ENCODE measurements at places on chromosomes 6 and 20. TPM values are rescaled to one million over a fixed set of nuclear protein-coding genes. Genes with fewer than 3 reads are reported as not detected.
A peak's percentile ranks its signal among the peaks of the same experiment; 100 is the strongest.

RHAG gene
- total RNA-seq, result not detected

C6orf141 gene
- total RNA-seq, result not detected

DNA sequence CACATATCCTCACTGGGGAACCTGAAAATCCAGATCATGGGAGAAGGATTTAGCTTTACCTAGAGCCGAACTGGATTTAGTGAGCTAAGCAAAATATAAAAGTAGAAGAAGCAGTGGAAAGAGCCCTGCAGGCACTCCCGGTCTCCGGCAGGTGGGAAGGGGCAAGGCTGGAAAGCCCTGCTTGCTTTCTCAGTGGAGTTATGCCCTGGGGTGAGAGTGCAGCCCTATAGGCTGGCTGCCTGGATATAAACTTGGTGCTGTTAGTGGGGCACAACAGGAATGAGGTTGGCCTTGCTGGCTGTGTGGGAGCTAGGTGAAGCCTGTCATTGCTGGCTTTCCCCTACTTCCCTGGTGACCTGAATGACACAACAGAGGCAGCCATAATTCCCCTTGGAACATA, 122.0 kb downstream of the CDK19 start:
- H3K27me3 ChIP-seq, result no peaks in the 10 kb centered on the region
- no peak overlapping the region for H3K27ac ChIP-seq
- peaks cover 19% of the 10 kb centered on the region for H3K4me1 ChIP-seq
- H3K36me3 ChIP-seq, result no peaks in the 10 kb centered on the region
- H3K4me3 ChIP-seq, result no peak overlapping the region

GRCh38 chr6:129251669-129252376, 368.9 kb downstream of the LAMA2 start:
- peaks cover 6% of the 10 kb centered on the region for H3K4me1 ChIP-seq
- H3K4me3 ChIP-seq, result no peak overlapping the region
- no peak for DNase-seq
- H3K27ac ChIP-seq, result no peak overlapping the region
- H3K36me3 ChIP-seq, result no peaks in the 10 kb centered on the region
- peaks cover 16% of the 10 kb centered on the region for H3K27me3 ChIP-seq

DNA sequence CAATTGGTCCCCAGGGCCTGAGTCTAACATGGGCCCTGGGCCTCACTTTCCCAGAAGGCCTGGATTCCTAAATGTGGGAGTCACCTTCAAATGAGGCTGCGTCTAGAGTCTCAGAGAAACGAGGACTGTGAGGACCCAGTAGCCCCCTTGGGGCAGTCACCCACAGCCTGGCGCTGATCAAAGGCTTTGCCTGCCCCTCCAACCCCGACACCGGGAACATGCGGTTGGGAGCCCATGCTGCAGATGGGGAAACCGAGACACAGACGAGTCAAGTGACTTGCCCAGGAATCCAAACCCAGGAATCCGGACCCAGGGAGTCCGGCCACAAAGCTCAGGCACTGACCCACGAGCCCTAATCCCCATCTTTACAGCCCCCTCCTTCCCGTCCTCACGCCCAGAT, 209.7 kb downstream of the PREX1 start:
- DNase-seq, result peak; percentile 59
- H3K4me1 ChIP-seq, result peaks cover 16% of the 10 kb centered on the region
- no peaks in the 10 kb centered on the region for H3K27me3 ChIP-seq
- H3K36me3 ChIP-seq, result no peaks in the 10 kb centered on the region
- H3K27ac ChIP-seq, result no peak overlapping the region
- H3K4me3 ChIP-seq, result no peak overlapping the region

DNA sequence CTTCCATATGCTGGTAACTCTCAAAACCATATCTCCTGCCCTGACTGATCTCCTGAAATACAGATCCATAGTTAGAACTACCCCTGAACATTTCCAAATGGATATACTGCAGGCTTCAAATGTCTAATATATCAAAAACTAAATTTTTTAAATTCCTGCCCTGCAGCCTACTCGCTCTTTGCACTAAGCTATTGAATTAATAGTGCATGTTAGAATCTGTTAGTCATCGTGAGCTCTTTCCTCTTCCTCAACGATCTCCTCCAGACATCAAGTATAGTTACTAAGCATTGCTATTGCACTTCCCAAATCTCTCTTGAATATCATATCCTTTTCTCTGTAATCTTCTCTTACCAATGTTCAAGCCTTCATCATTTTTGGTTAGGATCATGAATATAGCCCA, 26.0 kb upstream of the RSPO3 start:
- H3K4me3 ChIP-seq, result no peak overlapping the region
- H3K4me1 ChIP-seq, result no peaks in the 10 kb centered on the region
- H3K36me3 ChIP-seq, result no peaks in the 10 kb centered on the region
- no peak overlapping the region for H3K27ac ChIP-seq

DNA sequence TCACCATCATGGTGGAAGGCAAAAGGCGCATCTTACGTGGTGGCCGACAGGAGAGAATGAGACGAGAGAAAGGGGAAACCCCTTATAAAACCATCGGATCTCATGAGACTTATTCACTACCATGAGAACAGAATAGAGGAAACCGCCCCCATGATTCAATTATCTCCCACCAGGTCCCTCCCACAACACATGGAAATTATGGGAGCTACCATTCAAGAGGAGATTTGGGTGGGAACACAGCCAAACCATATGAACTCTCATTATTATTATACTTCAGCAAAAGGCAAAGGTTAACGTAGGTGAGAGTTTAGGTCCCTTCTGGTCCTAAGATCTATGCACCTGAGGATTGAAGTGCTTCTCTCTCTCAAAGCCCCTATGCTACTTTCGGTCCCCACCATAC, 2.4 kb upstream of the PFDN4 start:
- no peak overlapping the region for H3K27ac ChIP-seq
- H3K4me1 ChIP-seq, result peaks cover 20% of the 10 kb centered on the region
- H3K4me3 ChIP-seq, result no peak overlapping the region

DNA sequence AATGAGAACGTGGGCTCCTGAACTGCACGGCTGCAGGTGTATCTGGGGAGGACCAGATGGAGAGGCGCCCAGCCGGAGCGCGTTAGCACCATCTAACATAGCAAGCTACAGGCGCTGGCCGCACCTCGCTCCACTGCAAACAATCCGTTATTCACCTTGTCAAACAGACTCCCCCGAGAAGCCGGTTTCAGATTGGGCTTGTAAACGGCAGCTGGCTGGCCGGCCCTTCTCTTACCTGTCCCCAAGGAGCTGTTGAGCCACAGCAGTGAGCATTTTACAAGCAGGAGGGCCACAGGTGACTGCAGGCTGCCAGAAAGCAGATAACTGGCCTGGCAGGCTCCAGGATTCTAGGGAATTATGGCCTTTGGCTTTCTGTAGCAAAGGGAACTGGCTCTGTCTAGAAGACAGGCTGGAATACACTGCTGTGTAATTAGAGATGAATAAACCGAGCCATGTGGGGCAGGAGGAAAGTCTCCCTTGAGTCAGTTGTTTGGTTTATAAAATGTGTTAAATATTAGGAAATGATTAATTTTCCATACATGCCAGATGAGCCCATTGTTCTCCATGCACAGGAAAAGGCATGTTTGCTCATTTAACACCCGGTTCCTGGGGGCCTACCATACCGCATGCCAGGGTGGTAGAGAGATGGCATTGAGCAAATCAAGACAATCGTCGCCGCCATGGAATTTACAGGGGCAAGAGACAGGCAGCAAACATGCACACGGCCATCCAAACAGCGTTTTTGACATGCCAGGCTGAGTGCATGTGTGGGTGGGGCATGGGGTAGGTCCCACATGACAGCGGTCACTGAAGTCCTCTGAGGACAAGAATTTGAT, 159.3 kb downstream of the NFATC2 start:
- no peaks in the 10 kb centered on the region for H3K27me3 ChIP-seq
- H3K4me3 ChIP-seq, result peak overlapping the region; percentile 64
- H3K4me1 ChIP-seq, result peaks cover 77% of the 10 kb centered on the region

DNA sequence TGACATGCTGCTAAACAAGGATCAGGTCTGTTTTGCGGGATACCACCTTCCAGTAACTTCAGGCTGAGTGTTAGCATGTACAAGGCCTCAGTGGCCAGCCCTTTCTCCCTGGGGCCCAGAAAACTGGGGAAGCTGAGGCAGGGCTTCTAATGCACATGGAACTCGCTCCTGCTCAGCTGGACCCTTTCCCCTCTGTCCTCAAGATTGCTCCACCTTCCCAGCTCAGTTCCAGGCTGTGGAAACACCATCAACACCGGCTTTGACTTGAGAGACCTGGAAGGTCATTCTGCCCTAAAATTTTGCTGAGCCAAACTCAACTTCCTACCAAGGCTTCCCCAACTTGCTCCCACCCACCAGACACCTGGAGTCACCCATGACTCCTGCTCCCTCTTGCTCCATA, 4.2 kb upstream of the BLCAP start:
- no peak overlapping the region for H3K4me3 ChIP-seq
- peaks cover 24% of the 10 kb centered on the region for H3K4me1 ChIP-seq
- DNase-seq, result no peak

ELOVL2 gene
- total RNA-seq, result not detected

- H3K4me1 ChIP-seq, result no peaks in the 10 kb centered on the region
- no peak overlapping the region for H3K27ac ChIP-seq
- no peaks in the 10 kb centered on the region for H3K27me3 ChIP-seq
- DNase-seq, result no peak
- no peaks in the 10 kb centered on the region for H3K36me3 ChIP-seq
- H3K4me3 ChIP-seq, result no peak overlapping the region
These were observed 73.4 kb upstream of the NNAT start for GRCh38 chr20:37447688-37448087.

- peaks cover 10% of the 10 kb centered on the region for H3K4me1 ChIP-seq
- no peaks in the 10 kb centered on the region for H3K27me3 ChIP-seq
- no peak overlapping the region for H3K27ac ChIP-seq
- H3K4me3 ChIP-seq, result peak overlapping the region; percentile 11
These were observed 79.0 kb upstream of the RGS17 start for GRCh38 chr6:153210083-153210482.

- H3K4me3 ChIP-seq, result no peak overlapping the region
- H3K27me3 ChIP-seq, result peaks cover 14% of the 10 kb centered on the region
- H3K4me1 ChIP-seq, result no peaks in the 10 kb centered on the region
- no peaks in the 10 kb centered on the region for H3K36me3 ChIP-seq
- DNase-seq, result no peak
These were observed 61.8 kb upstream of the PLEKHG1 start for GRCh38 chr6:150537893-150538292.

DNA sequence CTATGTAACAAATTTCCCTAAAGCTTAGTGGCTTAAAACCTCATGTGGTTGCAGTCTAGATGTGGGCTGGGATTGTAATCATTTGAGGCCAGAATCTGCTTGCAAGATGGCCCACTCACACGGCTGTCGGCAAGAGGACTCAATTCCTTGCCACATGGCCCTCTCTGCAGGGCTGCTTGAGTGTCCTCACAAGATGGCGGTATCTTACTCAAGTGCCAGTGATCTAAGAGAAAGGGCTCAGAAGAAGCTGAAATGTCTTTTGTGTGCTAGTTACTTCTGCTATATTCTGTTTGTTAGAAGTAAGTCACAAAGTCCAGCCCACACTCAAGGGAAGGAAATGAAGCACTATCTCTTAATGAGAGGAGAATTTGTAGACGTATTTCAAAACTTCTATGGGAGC, 47.1 kb upstream of the PMEPA1 start:
- no peaks in the 10 kb centered on the region for H3K4me1 ChIP-seq
- no peak overlapping the region for H3K4me3 ChIP-seq
- H3K36me3 ChIP-seq, result no peaks in the 10 kb centered on the region
- no peak for DNase-seq
- peaks cover 16% of the 10 kb centered on the region for H3K27me3 ChIP-seq

SLC29A1 gene
- total RNA-seq, result 95.6 TPM

GRCh38 chr20:3753501-3754275, 13.9 kb downstream of the ADISSP start:
- no peaks in the 10 kb centered on the region for H3K36me3 ChIP-seq
- no peaks in the 10 kb centered on the region for H3K27me3 ChIP-seq

TRPC4AP gene
- 86.4 TPM for total RNA-seq

OPN5 gene
- total RNA-seq, result not detected

TCP11 gene
- not detected for total RNA-seq

GRCh38 chr6:56516003-56516402, 126.7 kb downstream of the DST start:
- H3K27me3 ChIP-seq, result no peaks in the 10 kb centered on the region
- H3K36me3 ChIP-seq, result no peaks in the 10 kb centered on the region
- H3K4me1 ChIP-seq, result no peaks in the 10 kb centered on the region
- H3K27ac ChIP-seq, result no peak overlapping the region

- H3K4me1 ChIP-seq, result peaks cover 13% of the 10 kb centered on the region
- H3K27me3 ChIP-seq, result peaks cover 36% of the 10 kb centered on the region
- H3K27ac ChIP-seq, result no peak overlapping the region
- H3K36me3 ChIP-seq, result peaks cover 7% of the 10 kb centered on the region
- H3K4me3 ChIP-seq, result peak overlapping the region; percentile 87
- peak; percentile 91 for DNase-seq
These were observed 1.4 kb downstream of the BACH2 start for GRCh38 chr6:90294989-90295853.

SLC22A1 gene
- total RNA-seq, result 5.8 TPM

- no peak overlapping the region for H3K27ac ChIP-seq
- H3K4me3 ChIP-seq, result no peak overlapping the region
- no peak for DNase-seq
- H3K4me1 ChIP-seq, result no peaks in the 10 kb centered on the region
These were observed 23.2 kb upstream of the SPAG4 start for GRCh38 chr20:35592339-35592974.

DNA sequence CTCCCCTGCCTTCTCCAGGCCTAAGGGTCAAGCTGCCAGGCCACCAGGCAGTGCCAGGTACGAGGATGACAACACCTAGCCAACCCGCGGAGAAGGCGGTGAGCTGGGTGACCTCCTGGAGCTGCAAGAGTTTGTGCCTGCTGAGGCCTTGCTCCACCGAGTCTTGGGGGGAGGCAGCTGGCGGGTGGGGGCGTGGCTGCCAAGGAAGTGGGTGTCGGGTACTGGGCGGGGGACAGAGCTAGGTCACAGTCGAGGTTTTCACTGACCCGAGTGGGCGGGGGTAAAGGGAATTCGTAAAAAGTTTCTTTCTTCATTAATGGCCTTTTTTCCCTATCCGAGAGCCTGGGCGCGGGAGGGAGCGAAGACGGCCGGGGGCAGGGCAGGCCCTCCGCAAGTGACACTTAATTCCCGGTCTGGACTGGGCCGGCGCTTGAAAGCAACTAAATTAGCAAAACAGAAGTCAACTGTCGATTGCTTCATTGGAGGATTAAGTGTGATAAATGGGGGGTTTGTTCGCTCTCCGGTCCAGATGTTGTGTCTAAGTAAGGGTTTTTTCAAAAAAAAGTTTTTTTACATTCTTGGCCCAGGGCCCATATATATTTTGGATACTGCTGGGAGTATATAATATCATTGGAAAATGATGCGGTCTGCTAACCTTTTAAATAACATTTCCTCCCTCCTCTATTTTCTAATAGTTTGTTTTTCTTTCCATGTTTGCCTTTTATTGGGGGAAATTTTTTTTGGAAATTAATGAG, 43.1 kb upstream of the FOXP4 start:
- peaks cover 35% of the 10 kb centered on the region for H3K4me1 ChIP-seq
- peaks cover 16% of the 10 kb centered on the region for H3K27me3 ChIP-seq
- H3K36me3 ChIP-seq, result peaks cover 11% of the 10 kb centered on the region
- peak overlapping the region; percentile 11 for H3K27ac ChIP-seq

Measured in natural killer cell treated with Interleukin-12 subunit alpha and Interleukin-12 subunit beta and Interleukin-15 and Interleukin-18, amount 100 ng/mL, for 72 hours (primary cell).